GOT3 (cell line): ENCODE measurements at places on chromosomes 12 and 14.
A peak's percentile ranks its signal among the peaks of the same experiment; 100 is the strongest.

GRCh38 chr14:69153152-69153872 is 393 bp upstream of the DCAF5 start:
- DNase-seq: peak; percentile 36

DNA sequence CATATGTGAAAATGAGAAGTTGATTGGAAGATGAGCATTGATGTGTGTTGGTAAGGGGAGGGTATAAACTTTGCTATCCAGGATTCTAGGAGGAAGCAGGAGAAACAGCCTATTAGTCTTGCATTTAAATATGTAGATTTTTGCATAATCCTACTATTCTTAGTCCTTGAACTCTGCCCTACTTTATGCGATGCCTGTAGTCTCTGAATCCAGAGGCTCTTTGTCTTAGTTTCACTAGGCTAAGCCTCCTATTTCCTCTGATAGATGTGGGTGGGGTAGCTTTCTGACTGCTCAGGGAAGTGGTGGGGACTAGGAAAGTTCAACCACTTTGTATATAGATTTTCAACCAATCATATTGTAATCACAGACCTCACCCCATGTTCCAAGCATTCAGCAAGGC is 49.5 kb upstream of the KCNC2 start:
- DNase-seq: no peak

GRCh38 chr12:58419905-58420304 is 478.5 kb downstream of the ATP23 start:
- no peak for DNase-seq

- DNase-seq: no peak
Measured at GRCh38 chr14:104202259-104203070, 64.1 kb downstream of the KIF26A start.

GRCh38 chr14:105051182-105052109 is 13.8 kb downstream of the GPR132 start:
- DNase-seq: no peak

- no peak for DNase-seq
Measured at GRCh38 chr12:98439981-98440581, 75.3 kb upstream of the TMPO start.

DNA sequence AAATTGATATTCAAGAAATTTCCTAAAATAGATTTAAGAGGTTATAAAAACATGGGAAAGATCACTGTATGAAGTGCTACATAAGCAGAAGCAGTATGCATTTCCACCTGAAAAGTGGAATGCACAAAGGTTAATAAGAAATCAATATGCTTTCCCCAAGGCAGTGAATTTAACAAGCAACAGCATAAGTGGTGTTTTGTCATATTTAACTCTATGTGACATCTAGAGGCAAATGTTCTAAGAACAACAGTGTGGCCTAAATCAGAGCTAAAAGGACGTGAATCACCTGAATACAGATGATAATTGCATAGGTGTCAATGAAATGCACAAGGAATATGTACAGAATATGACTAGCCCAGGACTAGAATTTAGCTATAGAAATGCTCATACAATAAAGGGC is 49.5 kb downstream of the SLC2A13 start:
- no peak for DNase-seq

- DNase-seq: no peak
Measured at GRCh38 chr12:45518291-45519235, 210.9 kb upstream of the ARID2 start.

DNA sequence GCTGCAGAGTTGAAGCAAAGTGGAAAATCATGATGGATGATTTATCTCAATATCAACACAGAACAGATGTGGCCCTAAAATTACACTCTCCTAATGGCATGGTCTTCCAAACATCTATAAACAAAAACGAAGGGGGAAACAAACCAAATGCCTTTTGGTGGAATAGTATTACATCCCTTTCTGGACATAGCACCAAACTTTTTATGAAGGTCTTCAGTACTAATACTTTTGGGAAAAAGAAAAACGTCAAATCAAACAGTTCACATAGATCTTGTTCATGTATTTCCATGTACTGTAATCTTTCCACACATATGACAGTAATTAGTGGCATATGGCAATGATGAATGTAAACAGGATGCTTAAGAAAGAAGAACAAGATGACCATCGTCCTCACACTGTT is 22.9 kb upstream of the ANAPC7 start:
- DNase-seq: no peak
